ENCODE measurements at places on chromosomes 1 and 21.

- no peak for DNase-seq
Measured at GRCh38 chr1:202201971-202202370, 8.4 kb downstream of the LGR6 start.

DNA sequence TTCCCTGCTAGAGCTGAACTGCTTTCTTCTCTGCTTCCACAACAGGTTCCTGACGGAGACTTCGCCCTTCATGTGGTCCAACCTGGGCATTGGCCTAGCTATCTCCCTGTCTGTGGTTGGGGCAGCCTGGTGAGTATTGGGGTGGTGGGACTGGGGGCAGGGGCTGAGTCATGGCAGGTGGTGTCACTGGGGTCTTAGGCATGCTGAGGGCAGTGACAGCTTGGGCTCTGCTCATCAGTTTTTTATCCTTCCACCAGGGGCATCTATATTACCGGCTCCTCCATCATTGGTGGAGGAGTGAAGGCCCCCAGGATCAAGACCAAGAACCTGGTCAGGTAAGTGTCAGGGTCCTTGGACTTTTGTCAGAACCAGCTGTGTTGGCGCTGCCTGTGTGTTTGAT, 1.3 kb downstream of the ATP6V0B start:
- no peak for DNase-seq

GRCh38 chr1:203028784-203029553, 2.7 kb downstream of the PPFIA4 start:
- DNase-seq, result no peak

GRCh38 chr1:68117416-68117815, 67.0 kb upstream of the DIRAS3 start:
- no peak for DNase-seq

- no peak for DNase-seq
Measured at GRCh38 chr1:247330548-247331171, 1.0 kb downstream of the ZNF496 start.

- DNase-seq, result no peak
Measured at GRCh38 chr1:89363196-89363595, 663 bp upstream of the GBP6 start.

- DNase-seq, result peak; percentile 48
Measured at GRCh38 chr1:175376194-175376593, 183.6 kb upstream of the KIAA0040 start.

GRCh38 chr1:235972311-235972689, 92.6 kb downstream of the NID1 start:
- peak; percentile 23 for DNase-seq

GRCh38 chr1:73659136-73659535, 538.8 kb downstream of the LRRIQ3 start:
- no peak for DNase-seq

GRCh38 chr1:20351911-20352701, 61.4 kb downstream of the VWA5B1 start:
- no peak for DNase-seq

Data from Ammon's horn (tissue), 1 donor.